ENCODE measurements at places on chromosomes 3 and 15.

DNA sequence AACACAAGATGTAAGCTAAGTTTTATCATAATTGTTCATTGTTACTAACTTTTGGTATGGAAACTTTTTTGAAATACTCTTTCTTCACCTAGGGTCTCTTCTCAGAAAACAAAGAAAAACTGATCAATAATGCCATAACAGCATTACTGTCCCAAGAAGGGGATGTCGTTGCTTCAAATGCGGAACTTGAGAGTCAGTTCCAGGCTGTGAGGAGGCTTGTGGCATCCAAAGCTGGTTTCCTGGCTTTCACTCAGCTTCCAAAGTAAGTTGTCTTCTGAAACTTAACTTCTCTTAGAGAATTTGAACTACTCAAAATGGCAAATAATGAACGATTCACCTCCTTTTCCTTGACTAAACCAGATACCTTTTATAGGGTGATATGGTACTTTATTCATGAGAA lies 39.3 kb downstream of the DNAJC13 start:
- no peak for DNase-seq

DNA sequence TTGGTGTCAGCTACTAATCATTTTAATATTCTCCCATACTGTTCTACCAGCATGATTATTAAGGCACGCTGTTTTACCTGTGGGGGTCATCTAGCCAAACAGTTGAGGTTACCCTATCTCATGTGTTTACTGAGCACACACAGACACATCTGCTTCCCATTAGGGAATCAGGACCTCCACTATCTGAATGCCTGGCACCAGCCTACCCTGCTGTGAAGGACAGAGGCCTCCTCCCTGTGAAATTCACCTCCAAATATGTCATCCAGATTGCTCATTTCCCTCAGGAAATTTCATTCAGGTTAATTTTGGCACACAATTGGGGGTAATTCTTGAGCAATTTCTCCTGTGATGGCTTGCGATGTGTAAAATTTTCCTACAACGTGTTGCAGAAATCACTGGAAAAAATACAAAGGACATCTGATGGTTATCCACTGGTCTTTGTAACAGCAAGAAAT lies 155.6 kb upstream of the NR2E3 start:
- DNase-seq: peak; percentile 76

GRCh38 chr3:157683668-157684067 lies 180.5 kb upstream of the VEPH1 start:
- DNase-seq: no peak

- DNase-seq: no peak
These were observed 128.3 kb downstream of the PLCL2 start for GRCh38 chr3:17013050-17013449.

DNA sequence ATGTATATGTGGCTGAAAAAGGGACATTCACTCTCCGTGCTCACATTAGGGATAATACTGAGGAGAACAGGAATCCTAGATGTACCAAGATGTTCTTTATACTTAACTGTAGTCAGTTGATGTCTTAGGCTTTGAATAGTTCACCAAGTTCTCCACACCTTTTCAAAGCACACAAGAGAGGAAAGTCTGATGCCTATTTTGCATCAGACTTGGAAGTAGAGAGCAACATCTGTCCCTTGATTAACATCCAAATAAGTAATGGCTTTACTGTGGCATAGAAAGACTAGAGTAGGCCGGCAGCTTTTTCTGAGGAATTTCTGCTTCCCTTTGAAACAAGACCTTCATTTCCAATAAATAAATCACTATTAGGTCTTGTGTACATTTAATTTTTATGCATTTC lies 34.0 kb downstream of the PIGB start:
- no peak for DNase-seq

- DNase-seq: no peak
These were observed 259.0 kb downstream of the MEX3B start for GRCh38 chr15:81786776-81787175.

- DNase-seq: no peak
These were observed 36.8 kb downstream of the DAG1 start for GRCh38 chr3:49506906-49507305.

- no peak for DNase-seq
These were observed 9.4 kb upstream of the SUMF1 start for GRCh38 chr3:4476496-4476895.

GRCh38 chr3:44442596-44443309 lies 34.7 kb downstream of the ZNF445 start:
- no peak for DNase-seq
